8988T (cell line): ENCODE measurements at places on chromosomes 7 and 10.
A peak's percentile ranks its signal among the peaks of the same experiment; 100 is the strongest.

DNA sequence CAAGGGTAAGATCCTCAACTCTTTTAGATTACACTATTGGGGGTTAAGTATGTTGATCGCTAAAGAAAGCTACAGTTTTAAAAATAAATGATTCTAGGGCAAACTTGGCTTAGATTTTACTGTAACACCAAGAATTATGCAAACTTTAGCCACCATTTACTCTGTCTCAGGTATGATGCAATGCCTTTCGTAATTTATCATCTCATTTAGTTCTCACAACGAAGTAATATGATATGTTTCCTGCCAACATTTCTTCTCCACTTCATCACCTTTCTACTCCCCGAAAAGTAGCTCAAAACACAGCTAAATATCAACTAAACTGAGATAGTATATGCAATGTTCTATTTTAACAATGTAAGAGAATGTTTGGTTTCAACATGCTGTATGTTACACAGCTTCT is 21.1 kb downstream of the FAM133B start:
- no peak for DNase-seq

DNA sequence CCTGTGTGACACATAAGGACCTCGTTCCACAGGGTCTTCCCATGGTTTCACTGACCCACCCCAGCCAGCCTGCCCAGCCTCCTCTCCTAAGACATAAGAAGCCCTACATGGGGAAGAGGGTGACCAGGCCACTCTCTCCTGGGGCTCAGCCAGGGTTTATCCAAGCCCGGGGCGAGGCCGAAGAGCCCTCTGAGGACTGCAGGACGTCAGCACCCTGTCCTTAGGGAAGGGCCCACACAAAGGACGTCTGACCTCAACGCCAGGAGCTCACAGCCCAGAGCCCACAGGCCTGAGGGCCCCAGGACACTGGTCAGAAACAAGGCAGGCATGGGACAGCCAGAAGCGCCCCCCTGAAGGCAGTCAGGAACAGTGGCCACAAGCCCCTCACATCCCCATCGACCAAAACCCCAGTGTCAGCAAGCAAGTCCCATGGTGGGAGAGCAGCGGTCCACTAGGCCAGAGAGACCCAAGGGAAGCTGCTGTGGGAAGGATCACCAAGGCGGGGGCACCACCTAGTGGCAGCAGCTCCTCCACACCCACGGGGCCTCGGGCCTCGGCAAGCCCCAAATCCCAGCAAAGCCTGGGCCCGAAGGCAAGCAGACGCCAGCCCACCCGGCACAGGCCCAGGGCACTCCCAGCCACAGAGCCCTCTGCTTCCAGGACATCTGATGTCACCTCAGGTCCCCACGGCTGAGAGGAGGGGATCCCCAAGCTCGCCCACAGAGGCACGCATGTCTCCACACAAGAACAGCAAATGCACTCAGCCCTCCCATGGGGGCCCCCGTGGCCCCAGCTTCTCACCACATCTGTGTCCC is 23.4 kb downstream of the MAD1L1 start:
- DNase-seq = peak; percentile 67

DNA sequence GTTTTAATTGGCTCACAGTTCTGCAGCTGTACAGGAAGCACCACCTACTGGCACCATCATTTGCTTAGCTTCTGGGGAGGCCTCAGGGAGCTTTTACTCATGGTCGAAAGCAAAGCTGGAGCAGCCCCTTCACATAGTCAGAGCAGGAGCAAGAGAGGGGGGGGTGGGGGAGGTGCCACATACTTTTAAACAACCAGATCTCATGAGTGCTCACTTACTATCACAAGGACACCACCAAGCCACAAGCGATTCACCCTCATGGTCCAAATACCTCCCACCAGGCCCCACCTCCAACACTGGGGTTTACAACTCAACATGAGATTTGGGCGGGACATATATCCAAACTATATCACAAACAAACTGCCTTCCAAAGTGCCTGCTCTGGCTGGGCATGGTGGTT is 31.7 kb upstream of the SLC18A3 start:
- no peak for DNase-seq

DNA sequence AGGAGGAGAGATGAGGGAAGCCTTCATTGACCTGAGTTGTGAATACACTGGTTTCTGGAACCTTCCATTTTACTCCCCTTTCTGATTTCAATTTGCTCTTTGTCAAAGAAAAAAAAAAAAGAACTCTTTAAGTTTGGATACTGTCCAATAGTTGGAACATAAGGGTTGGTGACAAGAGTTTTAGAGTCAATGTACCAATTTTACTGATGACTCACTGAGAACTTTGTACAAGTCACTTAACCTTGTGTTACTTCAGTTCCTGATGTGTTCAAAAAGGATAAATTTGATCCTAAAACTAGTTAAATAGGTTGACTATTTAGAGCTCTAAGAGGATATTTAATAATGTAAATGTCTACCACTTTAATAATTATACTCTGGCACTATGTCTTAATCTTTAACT is 4.1 kb upstream of the CDK14 start:
- DNase-seq = no peak

DNA sequence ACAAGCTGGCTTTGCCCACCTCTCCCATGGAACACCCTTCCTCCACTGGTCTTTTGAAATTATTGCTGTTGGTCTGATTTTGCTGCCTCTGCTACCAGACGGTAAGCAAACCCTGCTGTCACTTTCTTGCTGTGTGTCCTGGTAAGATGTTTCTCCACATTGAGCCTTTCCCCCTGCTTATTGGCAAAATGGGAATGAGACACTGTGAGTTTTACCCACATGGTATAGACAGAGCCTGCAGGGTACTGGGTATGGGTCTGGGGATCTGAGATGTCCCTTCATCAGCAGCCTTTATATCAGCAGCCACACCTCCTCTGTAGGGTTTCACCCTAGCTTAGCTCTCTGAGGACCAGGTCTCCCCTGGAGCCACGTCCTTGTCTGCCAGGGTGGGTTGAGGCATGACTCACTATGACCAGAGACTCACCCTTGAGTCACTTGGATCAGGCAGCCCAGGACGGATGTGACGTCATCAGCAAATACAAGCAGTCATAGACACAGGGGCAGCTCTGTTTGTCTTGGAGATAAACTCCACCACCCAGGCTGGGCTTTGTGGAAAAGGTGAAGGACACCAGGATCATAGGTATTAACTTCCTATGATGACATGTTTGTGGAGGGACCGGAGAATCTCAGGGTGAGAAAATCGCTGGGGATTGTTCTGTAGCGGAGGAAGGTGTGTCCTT is 17.9 kb upstream of the BAIAP2L1 start:
- DNase-seq = peak; percentile 77

DNA sequence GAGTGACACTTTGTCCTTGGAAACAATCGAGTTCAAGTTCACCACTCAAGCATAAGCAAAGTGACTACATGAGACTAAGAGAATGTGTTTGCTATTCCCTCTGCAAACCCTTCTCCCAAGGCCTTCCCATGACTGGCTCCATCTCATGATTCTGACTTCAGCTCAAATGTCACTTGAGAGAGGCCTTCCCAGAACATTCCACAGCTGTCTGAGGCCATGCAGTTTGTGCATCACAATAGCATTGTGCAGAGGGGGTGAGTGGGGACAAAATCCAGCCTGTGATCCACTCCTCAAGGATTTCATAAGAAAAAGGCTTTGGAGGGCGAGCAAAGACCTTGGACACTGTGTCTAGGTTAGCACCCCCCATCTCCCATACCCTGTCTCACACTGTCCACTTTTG is 6.9 kb upstream of the LRMDA start:
- DNase-seq = no peak

- no peak for DNase-seq
Observed at GRCh38 chr10:27223964-27224363, 16.6 kb downstream of the ACBD5 start.
